ENCODE measurements at places on chromosomes 3 and 15.

- no peak for DNase-seq
Observed at GRCh38 chr15:79972863-79973262, 1.9 kb upstream of the BCL2A1 start.

DNA sequence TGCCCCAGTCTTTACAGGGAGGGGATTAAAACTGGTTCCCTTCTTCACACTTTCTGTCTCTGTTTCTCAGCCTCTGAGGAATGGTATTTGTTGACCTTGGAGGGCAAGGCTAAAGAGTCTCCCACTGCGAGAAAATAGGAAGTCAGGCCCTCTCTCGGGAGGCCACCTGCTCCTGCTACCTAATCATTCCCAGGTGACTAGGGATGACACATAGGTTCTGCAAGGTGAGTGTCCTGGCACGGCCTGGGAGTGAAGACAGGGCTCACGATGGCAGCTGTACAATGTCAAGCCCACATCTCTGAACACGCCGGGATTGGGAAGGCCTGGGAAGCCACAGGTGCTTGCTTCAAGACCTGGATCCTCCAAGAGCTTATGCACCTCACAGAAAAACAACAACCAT, 314.2 kb downstream of the NTRK3 start:
- DNase-seq = no peak

DNA sequence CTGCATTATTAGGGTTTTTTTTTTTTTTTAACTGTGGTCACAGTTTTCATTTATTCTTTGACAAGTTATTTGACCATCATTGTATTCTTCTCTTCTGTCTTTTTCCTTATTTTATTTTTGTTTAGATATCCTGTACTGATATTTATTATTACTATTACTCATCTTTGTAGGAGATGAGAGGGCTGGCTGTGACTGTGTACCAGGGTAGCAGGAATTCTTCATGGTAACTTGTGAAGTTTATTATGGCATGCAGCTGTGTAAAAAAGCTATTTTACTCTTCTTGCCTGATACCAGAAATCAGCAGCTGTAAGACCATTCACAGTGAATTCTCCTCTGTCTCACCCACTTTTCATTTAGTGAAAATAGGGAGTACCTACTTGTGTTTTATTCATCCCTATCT, 44.5 kb downstream of the ATP6V1A start:
- no peak for DNase-seq

DNA sequence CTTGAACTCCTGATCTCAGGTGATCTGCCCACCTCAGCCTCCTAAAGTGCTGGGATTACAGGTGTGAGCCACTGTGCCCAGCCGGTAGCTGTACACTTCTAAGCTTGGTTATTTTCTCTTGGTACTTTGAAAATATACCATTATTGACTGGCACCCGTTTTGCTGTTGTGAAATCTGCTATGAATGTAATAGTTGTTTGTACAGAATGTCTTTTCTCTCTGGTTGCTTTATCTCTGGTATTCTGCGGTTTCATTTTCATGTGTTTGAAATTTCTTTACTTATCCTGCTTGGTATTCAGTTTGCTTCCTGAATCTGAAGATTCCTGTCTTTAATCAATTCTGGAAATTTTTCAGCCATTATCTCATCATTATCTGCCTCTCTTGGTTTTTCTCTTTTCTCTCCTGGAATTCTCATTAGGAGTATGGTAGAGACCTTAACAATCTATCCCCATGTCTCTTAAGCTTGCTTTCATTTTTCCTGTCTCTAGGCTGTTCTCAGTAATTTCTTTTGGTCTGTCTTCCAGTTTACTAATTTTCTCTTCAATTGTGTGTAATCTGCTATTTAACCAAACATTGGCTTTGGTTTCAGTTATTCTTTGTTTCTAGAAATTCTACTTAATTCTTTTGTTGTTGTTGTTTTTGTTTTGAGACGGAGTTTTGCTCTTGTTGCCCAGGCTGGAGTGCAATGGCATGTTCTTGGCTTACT, 2.8 kb upstream of the PAK2 start:
- DNase-seq = no peak

DNA sequence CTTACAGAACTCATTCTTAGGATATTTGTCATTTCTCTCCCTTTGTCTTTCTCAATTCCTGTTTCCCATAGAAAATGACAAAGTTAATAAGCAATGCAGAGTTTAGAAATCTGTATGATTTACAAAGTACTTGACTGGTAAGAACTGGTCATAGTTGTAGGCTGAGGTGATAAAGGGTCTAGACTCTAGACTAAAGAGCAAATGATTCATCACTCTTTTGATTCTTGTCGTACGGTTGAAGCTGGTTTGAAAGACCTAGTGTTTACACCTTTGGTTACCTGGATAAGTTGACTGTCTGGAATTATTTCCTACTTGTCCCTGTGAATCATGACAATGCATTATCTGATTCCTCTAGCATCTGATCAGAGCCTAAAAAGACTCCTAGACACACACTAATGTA, 58.9 kb upstream of the TP63 start:
- DNase-seq = no peak

- DNase-seq = no peak
Observed at GRCh38 chr3:149151843-149152242, 22.4 kb downstream of the HPS3 start.

GRCh38 chr3:30421266-30421665, 185.1 kb upstream of the TGFBR2 start:
- no peak for DNase-seq

GRCh38 chr15:40032125-40032839, 6.7 kb downstream of the SRP14 start:
- no peak for DNase-seq

- no peak for DNase-seq
Observed at GRCh38 chr3:75110741-75111140, 496.3 kb upstream of the CNTN3 start.

GRCh38 chr3:184234224-184234623, 4.8 kb downstream of the VWA5B2 start:
- no peak for DNase-seq

GRCh38 chr3:98800401-98800800, 37.3 kb downstream of the ST3GAL6 start:
- DNase-seq = no peak

GRCh38 chr3:64502284-64502683, 185.5 kb downstream of the ADAMTS9 start:
- DNase-seq = no peak

DNA sequence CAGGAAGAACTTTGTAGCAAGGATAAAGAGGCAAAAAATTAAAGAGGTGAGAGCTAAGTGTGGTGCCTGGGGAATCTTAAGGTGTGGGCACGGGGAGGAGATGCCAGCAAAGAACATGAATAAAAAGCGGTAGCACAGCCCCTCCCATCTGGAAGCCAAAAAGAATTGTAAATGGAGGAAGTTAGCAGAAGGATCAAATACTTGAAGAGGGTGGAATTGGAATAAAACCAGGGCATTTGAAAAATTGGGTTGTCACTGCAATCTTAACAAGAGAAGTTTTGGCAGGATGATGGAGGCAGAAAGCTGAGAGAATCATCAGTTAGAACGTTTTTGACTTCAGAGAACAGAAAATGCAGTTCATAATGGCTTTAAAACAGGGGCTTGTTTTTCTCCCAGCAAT, 2.4 kb downstream of the CCR2 start:
- DNase-seq = no peak

GRCh38 chr15:60480888-60481287, 1.9 kb upstream of the ICE2 start:
- no peak for DNase-seq

DNA sequence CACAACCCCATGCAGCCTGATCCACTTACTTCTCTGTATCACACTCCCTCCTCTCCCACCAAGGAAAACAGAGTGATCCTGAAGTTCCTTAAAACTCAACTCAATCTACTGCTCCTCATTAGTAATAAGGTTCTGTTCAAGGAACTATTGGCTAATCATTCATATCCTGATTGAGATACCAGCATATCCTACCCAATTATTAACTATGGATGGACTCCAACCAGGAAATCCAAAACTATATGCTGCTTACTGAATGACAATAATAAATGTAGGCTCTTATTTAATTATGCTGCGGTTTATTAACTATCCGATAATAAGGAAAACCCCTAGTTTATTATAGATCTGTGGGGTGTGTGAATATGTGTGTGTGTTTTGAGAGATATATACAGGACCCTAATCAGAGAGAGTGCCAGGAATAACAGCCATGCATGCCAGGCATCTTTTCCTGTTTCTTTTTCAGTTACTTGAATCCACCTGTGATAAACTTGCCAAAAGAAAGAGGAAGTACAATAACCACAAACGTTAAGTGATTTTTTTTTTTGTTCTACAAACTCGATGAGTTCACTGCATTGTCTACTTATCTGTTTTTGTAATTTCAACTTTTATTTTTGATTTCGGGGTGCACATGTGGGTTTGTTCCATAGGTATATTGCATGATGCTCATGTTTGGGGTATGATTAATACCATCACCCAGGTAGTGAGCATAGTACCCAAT, 1031.7 kb upstream of the CFAP20DC start:
- DNase-seq = no peak

DNA sequence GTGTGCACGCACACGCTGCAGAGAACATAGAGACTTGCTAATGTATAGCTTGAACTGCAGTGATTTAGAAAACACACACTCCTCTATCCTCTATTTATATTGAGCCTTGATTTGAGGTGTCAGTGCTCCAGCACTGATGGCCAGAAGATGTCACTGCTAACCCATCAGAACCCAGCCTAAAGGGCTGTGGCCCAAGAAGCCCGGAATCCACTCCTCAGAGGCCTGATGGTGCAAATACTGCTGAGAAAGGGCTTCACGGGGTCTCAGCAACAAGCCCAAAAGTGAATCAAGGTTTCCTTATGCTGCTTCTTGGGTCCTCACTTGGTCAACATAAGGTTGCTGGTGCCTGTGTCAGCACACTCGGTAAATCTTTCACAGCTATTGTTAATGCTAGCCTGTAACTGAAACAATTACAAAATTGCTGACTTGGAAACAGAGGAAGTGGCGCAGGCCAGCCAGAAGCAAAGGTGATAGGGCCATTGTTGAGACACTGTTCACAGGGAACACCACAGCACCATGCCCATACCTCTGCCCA, 60.3 kb downstream of the HEG1 start:
- peak; percentile 30 for DNase-seq

- DNase-seq = no peak
Observed at GRCh38 chr3:152636651-152637050, 198.3 kb upstream of the P2RY1 start.

DNA sequence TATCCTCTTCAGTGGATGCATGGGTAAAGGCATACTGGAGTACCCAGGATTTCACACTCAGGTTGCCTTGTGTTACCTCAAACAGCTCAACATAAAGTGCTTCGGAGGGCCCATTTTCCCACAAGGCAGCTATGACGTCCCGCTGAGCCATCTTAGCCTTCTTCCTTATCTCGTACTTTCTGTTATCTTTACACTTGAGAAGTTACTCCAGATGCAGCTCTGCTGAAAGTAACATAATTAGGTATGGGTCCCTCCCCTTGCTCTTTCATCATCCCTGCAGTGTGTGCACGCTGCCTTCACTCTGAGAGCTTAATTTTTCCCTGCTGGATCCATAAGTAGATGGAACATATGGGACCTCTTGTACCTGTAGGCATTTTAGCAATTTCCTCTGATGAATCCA, 410.3 kb downstream of the AGBL1 start:
- no peak for DNase-seq

GRCh38 chr15:86164232-86164898, 84.7 kb downstream of the AGBL1 start:
- DNase-seq = no peak

- no peak for DNase-seq
Observed at GRCh38 chr3:40586901-40587300, 62.1 kb downstream of the ZNF621 start.

GRCh38 chr3:197907196-197907595, 42.8 kb upstream of the RPL35A start:
- no peak for DNase-seq

DNA sequence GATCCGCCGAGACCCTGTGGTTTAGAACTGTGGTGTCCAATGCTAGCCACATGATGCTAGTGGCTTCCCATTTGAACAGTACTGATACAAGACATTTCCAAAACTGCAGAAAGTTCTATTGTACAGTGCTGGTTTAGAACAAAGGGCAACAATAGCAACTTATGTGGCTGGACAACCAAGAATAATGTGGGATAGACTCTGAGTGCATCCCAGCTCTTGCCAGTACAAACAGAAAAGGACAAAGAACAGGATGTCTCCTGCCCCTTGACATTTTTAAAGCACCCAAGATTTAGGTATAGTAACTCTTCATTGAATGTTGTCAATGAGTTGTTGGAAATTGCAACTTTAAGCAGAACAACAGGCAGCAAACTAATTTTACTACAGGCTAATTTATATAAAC, 107.3 kb downstream of the ZNF385D start:
- DNase-seq = no peak

DNA sequence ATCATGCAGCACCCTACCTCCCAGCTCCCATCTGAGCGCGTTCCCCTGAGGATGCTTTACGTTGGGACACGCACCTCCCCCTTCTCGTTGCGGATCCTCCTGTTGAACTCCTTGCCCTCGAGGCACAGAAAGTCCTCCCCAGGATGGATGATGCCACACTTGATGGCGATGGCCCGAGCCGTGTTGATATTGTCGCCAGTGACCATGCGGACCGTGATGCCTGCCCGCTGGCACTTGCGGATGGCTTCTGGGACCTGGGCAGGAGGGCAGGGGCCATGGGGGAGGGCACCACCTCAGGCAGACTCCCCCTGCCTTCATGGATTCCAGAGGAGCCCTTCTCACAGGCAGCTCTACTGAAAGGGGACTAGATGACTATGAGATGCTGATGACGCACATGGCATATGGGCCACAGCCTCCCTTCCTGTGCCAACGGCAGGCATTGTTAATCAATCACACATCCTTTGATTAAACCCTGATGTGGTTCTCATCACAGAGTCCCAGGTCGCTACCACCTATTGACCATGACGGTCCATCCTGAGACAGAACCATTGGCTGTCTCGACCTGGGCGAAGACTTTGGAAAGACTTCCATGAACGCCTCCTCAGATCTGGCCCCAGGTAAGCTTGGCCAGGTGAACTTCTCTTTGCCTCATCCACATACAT, 29.5 kb upstream of the SEC13 start:
- no peak for DNase-seq

- no peak for DNase-seq
Observed at GRCh38 chr3:45657853-45658252, 31.3 kb upstream of the SACM1L start.

DNA sequence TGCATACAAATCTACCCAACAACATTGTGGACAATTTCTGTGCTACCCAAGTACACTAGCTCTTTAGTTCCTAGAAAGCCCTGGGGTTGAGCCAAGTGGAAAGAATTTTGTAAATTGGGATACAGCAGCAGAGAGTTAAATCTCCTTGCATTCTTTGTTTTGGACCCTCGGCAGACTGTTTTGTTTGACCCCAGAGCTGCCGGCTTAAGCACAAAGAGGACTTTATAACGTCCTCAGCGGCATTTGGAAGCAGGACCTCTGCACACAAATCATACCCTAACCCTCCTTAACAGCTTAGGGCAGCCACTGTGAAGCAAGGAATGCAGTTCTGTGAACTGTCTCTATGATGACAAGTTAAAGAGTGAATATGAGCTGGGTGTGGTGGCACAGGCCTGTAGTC, 415.3 kb downstream of the CNTN4 start:
- DNase-seq = no peak
